ENCODE measurements at places on chromosomes 12 and 14.
A peak's percentile ranks its signal among the peaks of the same experiment; 100 is the strongest.

- DNase-seq: no peak
These were observed at the start of gene LIN7A for GRCh38 chr12:80937391-80938238. Gene LIN7A (minus strand): TSS chr12:80937934. CDS start chr12:80937722, 212 bp downstream.

DNA sequence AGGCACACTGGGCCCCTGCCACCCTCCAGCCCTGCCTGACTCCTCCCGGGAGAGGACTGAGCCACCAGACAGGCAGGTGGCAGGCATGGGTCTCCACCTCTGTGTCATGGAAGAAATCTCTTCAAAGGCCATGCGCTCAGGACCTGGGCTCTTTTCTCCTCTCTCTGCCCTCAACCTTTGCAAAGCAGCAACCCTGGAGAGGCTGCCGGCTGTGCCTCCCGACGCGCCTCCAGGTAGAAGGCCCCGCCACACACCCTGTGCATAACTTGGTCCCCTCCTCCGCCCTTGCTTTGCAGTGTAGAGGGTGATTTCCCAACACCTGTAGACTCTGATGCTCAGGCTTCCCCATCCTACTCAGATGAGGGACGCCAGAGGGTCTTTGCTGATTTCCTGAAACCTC lies 28.2 kb upstream of the TMEM179 start:
- no peak for DNase-seq

DNA sequence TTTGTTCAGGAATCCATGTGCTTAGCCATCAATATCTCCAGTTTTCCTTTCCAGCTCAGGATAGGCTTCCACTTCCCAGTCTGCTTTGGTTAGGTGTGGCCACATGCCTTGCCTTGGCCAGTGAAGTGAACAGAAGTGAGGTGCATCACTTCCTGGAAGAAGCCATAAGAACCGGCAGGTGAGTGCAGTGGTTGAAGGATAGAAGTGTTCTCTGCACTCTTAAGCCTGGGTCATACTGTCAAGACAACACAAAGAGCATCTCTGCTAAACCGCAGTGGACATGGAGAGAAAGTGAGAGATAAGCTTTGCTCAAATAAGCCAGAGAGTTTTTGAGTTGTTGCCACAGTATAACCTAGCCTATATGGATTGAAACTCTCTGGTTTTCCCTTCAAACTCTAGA lies 11.4 kb downstream of the GNG2 start:
- no peak for DNase-seq

- no peak for DNase-seq
These were observed 94.6 kb upstream of the PRICKLE1 start for GRCh38 chr12:42683933-42684801.

DNA sequence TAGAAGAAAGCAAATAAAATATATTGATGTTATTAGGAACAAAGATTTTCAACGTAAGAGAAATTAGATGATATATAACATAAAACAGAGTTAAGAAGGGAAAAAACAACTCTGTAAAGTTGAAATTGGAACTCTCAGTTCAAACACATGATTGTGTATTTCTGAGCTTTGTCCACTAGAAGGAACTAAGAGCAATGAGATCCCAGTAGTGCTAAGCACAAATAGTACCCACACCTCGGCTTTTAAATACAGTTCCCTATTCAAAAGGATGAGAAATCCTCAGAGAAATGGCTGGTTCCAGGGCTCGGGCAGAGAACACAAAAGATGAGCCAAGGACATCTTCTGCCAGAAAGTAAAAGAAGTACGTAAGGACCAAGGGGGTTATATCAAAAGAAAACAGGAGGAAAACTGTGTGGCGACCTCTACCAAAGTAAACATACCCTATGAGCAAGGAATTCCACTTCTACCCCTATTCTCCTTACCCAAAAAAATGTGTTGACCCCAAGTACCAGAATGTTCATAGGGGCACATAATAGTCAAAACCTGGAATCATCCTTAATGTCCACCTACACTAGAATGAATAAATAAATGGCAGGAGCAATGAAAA lies 96.6 kb downstream of the SPTSSA start:
- no peak for DNase-seq

GRCh38 chr14:61631045-61631687 lies 64.1 kb upstream of the HIF1A start:
- no peak for DNase-seq

- no peak for DNase-seq
These were observed 130.2 kb downstream of the SLC38A6 start for GRCh38 chr14:61111209-61111665.

DNA sequence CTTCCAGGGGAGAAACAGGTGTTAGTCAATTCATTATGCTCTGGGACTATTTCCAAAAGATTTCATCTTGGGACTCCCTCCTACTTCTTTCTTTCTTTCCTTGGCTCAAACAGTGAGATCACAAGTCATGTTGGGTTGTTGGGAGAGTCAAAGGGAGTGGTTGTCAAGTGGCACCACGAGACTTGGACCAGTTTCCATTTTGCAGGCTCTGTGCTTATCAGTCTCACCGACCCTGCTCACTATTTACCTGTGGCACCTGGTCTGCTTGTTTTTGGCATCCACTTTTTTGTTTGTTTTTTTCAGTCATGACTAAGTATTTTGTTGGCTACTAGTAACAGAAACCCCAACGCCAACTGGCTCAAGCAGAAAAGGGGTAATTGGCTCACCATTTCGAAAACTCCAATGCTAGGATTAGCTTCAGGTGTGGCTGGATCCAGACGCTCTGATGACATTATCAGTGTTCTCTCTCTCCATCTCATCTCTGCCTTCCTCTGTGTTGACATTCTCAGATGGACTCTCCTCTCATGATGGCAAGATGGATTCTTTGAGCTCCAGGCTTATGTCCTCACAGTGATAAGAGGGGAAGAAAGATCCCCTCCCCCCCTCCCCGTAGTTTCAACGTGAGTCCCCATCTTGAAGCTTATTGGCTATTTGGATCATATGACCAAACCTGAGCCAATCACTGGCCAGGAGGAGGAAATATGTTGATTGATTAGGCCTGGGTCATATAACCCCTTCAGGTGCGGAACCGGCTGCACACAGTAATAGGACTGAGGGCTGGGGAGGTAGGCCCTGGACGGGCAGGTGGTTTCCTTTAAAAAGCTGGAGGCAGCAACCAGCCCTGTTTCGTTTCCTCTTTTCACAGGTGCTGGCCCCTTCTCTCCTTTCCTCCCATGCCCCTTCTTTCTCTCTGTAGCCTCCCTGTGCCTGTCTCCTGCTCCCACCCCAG lies 84.2 kb downstream of the AACS start:
- DNase-seq: no peak

DNA sequence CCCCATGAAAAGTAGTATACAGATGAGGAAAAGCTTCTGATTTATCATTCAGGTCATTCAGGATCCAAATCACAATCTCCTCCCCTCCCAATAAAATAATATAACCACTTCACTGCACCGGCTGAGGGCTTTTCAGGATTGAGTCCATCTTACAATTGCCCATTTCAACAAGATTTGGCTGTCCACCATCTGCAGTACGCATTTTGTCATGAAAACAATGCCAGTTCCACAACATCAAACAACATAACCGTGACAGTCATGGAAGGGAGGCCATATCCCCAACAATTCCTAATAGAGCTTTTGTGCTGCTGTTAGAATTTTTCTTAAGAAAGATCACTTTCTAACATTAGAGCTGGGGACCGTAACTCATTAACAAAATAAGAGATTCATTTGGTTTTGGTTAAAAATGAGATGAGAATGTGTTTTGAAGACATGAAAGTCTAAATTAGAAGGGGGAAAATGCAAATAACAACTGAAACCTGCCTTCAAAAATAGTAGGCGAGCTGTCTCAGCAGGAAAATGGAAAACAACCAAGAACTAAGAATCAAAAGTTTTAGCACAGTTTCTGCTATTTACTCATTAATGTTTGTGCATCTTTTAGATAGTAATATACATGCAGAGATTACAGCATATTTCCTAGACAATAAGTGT lies 38.3 kb upstream of the TMTC2 start:
- no peak for DNase-seq

DNA sequence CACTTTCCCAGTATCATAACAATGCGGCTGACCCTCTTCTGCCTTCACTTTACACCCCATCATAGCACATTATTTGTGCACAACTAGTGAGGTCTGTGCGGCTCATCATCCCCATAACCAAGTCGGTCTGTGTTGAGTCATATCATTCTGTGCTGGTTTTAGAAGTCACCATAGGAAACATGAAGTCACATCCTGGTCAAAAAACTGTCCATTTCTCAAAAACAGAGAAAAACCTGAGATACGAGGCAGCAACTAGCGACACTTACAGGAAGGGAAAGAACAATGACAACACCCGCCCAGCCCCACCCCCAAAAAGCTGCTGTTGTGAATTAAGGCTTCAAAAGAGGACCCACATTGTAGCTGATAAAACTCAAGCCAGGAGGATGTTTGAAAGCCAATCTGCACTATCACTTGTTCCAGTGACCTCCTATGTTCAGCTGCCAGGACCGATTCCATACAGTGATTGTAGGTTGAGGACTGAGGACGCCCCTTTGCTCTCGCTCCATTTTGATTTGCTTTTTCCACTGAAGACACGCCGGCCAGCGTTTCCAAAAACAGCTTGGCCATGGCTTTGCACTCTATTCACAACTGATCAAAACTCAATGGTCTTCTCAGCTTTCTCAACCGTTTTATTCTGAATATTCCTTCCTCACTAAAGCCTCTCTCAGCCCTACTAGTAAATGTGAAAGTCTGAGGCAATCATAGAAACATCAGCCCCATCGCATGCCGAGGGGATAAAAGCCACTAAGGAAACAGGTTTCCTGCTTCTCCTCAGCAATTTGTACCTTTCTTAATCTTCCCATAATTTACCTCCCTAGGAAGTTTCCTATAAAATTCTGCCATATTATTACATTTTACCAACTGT lies 87.5 kb downstream of the DUSP16 start:
- DNase-seq: peak; percentile 78

GRCh38 chr14:77120771-77121743 lies 20.5 kb downstream of the ZDHHC22 start:
- peak; percentile 47 for DNase-seq

GRCh38 chr14:48983351-48983888 lies 602.8 kb downstream of the RPS29 start:
- DNase-seq: no peak

GRCh38 chr12:53115112-53115890 lies 12.0 kb downstream of the SOAT2 start:
- DNase-seq: no peak

DNA sequence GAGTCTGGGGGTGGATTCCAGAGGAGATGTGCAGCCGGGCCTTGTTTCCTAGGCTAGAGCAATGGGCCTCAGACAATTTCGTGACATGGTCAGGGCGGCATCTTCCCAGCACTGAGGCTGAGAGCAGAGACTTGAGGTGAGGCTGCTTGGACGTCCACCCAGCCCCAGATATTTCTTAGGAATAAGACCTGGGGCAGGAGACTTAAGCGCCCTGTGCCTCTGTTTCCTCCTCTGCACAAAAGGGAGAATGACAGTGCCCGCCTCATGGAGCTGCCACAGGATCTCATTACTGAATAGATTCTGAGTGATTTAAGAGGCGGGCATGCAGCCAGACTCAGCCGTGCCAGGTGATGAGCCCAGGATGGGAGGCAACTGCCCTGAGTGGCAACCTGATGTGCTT lies 297.9 kb upstream of the SFSWAP start:
- DNase-seq: no peak

DNA sequence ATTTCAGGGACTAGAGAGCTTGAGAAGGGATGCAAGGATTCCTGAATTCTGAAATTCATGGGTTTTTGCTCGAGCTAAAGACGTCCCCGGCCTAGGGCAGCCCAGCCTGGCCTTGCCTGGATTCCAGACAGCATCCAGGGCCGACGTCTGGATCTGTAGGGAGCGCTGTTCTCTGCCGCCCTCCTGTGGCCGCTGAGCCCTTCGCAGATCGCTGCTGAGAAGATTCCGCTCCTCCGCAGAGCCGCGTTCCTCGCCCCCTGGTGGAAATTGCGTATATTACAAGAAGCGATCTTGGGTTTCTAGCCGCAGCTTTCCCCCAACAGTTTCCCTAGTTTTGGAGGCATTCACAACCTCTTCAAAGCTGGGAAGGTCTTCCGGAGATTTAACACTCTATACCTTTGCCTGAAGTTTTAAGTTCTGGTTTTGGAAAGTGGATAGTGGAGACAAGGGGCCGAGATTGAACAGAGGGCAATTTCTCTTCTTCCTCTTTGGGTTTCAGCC lies 5.1 kb downstream of the CISTR start:
- peak; percentile 88 for DNase-seq

GRCh38 chr12:107549651-107550480 lies 135.7 kb upstream of the PWP1 start:
- DNase-seq: no peak

- no peak for DNase-seq
These were observed 49.7 kb upstream of the ARHGAP5 start for GRCh38 chr14:32027255-32027939.

DNA sequence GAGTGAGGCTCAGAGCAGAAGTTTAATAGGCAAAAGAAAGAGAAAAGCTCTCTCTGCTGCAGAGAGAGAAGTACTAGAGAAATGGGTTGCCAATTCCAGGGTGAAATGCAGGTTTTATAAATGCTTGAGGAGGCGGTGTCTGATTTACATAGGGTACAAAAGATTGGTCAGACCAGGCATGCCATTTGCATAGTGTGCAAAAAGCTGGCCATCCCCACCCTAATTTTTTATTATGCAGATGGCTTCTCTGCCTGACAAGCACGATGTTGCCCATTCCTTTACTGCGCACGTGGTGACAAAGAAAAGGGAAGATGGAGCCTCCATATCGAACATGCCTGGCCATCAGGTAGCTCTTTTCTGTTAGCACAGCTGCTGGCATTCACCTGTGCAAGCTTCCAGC lies 209.3 kb upstream of the PPFIA2 start:
- DNase-seq: no peak

DNA sequence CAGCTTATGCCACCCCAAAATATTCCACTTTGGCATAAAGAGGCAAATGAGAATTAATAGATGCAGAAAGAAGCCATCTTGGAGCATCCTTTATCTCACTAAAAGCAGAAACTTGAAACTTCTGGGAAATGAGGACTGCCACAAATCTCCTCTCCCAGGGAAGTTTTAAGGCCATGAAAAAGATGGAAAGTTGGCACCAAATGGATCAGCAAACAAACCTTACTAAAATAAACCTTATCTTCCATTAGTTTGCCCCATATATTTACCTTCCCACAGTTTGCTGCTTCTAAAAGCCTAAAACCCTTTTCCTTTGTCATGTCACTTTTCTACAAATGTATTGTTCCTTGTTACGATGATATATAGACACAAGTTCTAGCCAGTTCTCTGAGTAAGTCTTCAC lies 340.0 kb upstream of the USP15 start:
- DNase-seq: no peak

DNA sequence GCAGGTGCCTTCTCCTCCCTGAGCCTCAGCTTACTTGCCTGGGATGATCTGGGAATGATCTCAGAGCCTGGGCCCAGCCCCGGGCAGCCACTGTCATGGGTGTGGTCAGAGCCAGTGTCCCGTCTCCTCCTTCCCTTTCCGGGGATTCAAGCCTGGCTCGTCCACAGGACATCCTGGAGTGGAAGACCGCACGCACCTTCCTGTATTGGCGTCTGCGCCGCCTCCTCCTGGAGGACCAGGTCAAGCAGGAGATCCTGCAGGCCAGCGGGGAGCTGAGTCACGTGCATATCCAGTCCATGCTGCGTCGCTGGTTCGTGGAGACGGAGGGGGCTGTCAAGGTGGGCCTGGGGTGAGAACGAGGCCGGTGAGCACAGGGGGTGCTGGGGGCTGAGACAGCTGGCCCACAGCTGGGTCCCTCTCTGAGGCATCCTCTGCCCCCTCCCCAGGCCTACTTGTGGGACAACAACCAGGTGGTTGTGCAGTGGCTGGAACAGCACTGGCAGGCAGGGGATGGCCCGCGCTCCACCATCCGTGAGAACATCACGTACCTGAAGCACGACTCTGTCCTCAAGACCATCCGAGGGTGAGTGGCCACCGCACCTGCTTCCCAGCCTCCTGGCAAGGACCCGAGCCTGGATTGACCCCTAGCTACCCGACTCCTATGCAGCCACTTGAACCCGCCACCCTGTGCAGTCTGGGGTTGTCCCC lies 44.0 kb downstream of the FOXN4 start:
- DNase-seq: no peak

Measured in activated T-cell treated with anti-CD3 and anti-CD28 coated beads, Interleukin-2, amount 50 U/mL, for 72 hours (primary cell).